SJCRH30 (cell line): ENCODE measurements at places on chromosomes 7 and 10.

DNA sequence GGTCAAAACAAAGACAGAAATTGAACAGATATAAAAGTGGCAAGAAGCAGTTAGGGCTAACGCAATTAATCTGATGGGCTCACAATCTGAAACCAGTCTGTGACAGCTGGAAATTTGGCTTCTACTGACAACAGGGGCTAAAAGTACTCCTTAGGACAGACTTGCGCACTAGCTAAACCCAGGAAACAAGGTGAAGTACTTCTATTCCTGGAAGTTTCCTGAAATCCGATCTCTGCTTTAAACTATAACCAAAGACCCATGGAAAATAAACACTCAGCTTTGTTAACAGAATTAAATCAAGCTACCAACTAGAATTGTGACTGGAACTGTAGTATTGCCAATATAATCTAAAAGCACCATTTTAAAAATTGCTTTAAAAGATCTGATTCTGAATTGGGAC is 520.2 kb upstream of the ZWINT start:
- DNase-seq, result no peak

DNA sequence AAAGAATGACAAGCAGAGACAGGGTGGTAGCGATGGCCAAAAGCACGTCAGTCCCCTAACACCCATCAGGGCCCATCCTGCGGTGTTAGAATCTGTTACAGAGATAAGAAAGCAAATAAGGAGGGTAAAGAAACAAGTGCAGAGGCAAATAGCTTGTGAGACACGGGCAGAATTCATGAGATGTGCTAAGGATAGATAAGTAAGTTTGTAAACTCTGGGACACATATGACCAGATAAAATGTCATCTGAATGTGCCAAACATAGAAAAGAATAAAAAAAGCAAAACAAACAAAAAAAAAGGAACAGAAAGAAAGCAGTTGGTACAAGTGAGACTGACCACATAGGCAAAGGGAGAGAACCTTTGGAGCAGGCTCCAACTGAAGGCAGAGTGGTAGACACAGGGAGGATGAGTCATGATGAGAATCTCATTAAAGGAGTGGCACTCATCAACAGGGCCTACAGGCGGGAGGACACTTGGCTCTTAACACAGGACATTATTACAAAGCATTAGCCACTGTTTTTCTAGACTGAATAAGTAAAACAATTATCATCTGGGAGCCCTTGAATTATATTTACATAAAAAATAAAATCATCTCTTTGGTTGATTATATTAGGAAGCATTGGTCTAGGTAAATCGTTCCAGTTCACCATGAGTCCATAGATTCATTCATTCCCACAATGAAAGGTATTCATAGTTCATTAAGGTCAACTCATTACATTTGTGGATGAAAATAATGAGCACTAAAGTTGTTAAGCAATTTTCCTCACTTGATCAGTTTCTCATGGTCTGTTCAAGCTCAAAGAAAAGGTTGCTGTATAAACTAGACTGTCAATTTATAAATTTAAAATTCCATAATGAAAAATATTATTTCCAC is 21.5 kb upstream of the EPHB6 start:
- DNase-seq, result no peak

DNA sequence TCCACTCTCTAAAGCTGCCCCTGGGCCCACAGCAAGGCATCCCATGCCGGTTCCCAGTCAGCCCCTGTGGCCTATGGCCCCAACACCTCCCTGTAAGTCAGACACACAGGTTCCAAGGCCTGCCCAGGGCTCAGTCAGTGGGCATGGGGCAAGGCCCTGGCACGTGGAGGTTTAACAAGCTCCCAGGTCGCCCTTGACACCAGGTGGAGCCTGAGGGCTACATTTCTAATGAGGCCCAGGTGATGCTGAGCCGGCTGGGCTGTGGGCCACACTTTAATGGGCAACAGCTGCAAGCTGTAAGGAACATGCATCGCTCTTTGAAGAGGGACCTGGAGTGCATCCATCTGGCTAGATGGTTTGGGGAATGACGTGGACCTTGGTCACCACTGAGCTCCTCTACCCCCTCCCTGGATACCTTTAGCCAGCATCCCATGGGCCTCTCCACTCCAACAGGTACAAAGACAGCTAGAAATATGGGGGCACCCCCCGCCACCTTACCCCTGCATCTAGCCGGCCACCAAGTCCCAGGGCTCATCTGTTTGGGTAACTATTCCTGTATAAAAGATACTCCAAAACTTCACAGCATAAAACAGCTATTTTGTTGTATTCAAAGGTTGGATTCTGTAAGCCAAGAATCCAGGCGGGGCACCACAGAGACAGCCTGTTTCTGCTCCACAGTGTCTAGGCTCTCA is 122.5 kb downstream of the OAT start:
- DNase-seq, result peak; percentile 66

DNA sequence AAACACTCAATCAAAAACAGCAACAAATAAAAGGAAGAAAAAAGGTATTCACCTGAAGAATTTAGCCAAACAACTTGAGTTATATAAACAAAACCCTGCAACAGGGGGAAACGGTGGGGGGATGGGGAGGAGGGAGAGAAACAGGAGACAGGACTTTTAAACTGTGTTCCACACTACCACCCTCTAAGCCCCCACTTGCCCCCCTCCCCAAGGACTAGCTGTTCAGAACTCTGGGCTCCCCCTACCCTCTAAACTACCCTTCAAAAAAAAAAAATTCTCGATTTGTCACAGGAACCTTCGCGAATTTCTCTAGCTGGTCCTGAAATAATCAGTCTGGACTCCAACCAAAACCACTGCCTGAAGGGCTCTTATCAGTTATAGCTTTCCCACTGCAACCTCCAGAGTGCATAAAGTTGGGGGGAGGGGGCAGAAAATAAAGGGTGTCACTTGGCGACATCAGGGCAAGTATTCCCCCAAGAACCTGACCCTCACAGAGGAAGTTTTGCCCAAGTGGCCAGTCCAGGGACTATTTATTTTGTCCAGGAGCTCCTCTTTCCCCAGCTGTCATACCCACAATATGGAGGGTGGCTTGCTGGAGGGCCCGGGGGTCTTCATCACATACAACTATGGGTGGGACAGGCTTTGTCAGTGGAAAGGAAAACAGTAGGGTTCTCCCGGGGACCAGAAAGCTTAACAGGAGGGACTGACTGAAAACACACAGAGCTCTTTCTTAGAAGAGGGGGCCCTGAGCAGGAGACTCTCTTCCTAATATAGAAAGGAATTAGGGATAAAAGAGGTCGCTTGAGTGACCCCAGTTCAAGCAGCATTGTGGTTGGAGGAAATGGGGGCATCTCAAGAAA is 1.3 kb downstream of the UBE2H start:
- peak; percentile 65 for DNase-seq

DNA sequence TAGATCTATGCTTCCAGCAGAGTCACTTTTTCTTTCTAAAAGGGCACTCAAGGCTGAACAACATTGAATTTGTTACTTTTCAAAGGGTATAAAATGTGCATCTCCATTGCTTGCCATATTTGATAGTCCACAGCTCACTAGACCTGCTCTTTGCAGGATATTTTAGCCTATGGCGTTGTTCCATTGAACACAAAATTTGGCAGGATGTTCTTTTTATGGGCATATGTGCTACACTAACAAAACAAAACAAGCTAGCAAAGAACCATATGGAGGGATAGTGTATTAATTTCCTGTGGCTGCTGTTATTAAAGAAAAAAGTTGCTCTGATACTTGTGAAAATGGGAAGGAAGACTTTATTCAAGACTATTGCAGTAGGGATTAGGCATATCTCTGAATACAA is 828.7 kb downstream of the TYW1 start:
- DNase-seq, result no peak

DNA sequence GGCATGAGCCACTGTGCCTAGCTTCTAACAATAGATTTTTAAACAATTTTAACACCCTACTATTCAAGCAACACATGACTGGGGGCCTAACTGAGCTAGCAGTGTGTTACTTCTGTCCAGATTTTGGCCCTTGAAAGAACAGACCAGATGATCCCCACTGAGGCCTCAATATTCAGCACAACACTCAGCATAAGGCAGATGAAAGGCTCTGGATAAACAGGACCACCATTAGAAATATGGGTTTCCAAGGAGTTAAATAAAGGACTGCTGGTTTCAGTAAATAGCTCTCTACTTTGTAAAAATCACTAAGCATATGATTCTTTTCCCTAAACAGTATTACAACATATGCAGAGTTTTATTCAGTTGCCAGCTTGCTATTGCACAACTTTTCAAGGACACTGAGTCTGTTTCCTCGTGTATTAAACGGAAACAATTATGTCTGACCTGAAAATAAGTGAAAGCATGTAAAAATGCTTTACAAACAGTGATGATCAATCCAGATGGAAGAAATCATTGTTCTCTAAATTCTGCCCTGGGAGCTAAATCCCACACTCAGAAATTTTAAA is 23.8 kb upstream of the FZD1 start:
- no peak for DNase-seq
